Gastrocnemius medialis (tissue), 4 donors: ENCODE measurements at places on chromosomes 1 and 21. TPM values are rescaled to one million over a fixed set of nuclear protein-coding genes. Genes with fewer than 3 reads are reported as not detected.

Gene FCRL2
- total RNA-seq = not detected

Gene GBP7
- not detected for total RNA-seq

Gene AK5
- 0.07 TPM for total RNA-seq

Gene EVA1C
- 14.4 TPM for total RNA-seq

Gene CELA3B
- not detected for total RNA-seq

Gene DRAXIN
- not detected for total RNA-seq

Gene PGBD5
- total RNA-seq = 1.2 TPM

Gene PTPN14
- 42.8 TPM for total RNA-seq

Gene FABP3
- 886 TPM for total RNA-seq

Gene CALML6
- total RNA-seq = not detected

Gene EXO1
- total RNA-seq = not detected
